ENCODE measurements at places on chromosomes 12 and 14.
A peak's percentile ranks its signal among the peaks of the same experiment; 100 is the strongest.

- DNase-seq, result no peak
Measured at GRCh38 chr12:105406497-105406896, 76.0 kb downstream of the C12orf75 start.

DNA sequence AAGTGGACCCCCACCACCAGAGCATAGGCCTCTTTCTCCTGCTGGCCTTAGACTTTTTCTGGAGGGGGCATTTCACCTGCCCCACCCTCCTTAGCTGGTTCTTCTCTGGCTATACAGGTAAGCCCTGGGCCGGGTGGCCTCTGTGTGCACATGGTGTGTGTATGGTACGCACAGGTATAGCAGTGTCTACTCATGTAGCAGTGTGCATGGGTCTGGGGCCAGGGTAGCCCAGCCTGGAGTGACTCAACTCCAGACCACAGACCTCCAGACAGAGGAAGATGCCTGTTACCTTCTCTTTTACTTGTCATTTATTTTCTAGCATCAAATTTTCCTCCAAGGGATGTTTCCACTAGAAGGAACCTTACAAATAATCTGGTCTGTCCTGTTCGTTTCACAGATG, 6.9 kb downstream of the KCNA5 start:
- no peak for DNase-seq

- no peak for DNase-seq
Measured at GRCh38 chr14:74954232-74954946, 1.0 kb downstream of the PGF start.

DNA sequence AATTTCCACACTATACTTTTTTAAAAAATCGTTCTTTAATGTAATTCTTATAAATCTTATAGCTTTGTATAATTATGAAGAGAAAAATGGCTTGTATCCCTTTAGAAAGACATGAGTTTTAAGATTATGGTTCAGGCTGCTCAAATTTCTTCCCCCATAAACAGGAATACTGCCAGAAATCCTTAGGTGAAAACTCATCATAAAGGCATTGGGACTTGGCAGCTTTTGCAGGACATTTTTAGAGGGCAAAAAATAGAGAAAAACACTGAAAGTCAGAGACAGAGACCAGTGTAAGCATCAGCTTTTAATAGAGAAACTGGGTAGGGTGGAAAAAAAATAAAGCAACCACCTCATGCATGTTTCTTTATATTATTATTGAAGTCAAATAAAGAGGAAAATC, 29.1 kb downstream of the LRRK2 start:
- no peak for DNase-seq

- no peak for DNase-seq
Measured at GRCh38 chr12:105025890-105026289, 39.8 kb downstream of the NOPCHAP1 start.

DNA sequence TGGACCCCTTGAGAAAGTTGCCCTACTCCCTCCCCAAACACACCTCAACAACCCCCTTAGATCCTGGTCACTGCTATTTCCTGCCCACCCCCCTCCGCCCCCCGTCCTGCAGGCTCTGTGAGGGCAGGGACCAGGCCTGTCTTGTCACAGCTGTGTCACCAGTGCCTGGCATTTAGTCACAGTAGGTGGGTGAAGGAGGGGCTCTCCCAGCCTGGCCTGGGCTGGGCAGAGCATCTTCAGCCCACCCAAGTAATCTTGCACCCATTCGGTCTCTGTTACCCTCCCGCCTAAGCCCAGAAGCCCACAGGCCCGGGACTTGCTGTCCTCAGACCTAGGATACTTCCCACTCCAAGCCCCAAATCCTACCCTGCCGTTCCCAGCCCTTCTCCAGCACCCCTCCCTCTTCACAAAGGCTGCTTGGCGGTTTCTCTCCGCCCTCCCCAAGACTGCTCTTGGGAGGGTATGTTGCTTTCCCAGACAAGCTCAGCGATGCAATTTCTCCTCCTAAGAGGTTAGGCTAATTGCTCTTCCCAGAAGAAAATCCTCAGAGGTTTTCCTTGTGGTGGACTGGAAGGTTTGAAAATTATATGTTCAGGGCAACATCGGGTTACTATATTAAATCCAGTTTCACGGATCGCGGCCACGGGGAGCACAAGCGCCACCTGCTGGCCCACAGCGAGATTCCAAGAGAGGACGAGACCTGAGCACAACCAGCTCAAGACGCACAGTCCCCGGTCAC, 50.8 kb upstream of the ZFP36L1 start:
- peak; percentile 57 for DNase-seq

DNA sequence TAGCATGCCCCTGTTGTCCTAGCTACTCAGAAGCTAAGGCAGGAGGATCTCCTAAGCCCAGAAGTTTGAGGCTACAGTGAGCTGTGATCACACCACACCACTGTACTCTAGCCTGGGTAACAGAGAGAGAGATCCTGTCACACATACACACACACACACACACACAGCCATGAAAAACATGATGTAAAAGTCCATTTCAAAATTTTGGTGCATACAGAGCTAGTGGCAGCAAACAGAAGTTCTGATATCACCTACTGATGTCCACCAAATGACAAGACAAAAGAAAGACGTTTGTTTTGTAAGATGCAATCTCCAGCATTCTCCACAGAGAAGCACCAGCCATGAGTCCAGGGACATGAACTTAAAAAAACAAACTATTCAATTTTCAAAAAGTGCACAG, 15.9 kb downstream of the AREL1 start:
- DNase-seq, result no peak

- no peak for DNase-seq
Measured at GRCh38 chr12:53173085-53173715, 7.3 kb upstream of the ZNF740 start.

GRCh38 chr12:130336723-130337487, 782 bp upstream of the PIWIL1 start:
- no peak for DNase-seq

DNA sequence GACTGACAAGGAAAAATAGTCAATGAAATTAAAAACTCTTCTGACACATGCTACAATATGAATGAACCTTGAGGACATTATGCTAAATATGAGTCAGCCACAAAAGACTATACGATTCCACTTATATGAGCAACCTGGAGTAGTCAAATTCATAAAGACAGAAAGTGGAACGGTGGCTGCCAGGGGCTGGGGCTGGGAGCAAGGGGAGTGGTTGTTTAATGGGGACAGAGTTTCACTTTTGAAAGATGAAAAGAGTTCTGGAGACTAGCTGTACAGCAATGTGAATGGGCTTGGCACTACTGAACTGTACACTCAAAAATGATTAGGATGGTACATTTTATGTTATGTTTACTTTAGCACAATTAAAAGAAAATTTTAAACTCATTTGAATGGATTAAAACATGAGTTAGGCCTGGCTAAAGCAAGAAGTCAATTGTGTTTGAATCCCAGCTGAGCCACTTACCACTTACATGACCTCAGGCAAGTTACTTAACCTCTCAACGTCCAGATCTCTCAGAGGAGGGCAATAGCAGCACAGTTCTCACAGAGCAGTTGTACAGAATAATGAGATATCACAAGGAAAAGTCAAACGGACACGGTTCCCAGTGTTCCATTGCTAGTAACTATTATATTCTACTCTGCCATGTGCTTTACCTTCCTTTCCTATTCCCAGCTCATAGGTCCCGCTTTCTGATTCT, 102.5 kb downstream of the SPTSSA start:
- no peak for DNase-seq
